Left kidney (tissue), 8 donors: ENCODE measurements at places on chromosomes 1 and 21.

GRCh38 chr1:19007491-19008441 lies 51.3 kb upstream of the IFFO2 start:
- no peak for DNase-seq

GRCh38 chr1:20469406-20470076 lies 16.5 kb downstream of the CAMK2N1 start:
- DNase-seq = no peak

- DNase-seq = no peak
Observed at GRCh38 chr1:77373702-77374101, 91.9 kb downstream of the AK5 start.

DNA sequence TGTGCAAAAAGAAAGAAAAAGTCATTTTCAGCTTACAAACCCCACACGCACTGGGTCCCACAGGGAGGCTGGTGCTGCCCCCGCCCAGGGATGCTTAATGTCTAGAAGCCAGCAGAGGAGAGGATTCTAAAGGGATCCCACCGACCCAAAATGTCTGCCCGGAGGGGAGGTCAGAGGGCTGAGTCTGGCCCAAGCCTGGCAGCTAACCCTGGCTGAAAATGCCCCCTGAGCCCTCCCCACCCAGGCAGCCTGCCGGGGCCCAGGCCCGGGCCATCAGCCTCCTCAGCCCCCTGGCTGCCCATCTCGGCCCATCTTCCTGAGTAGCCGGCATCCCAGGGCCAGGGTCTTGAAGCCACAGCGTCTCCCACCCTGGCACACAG lies 33.5 kb downstream of the ACOT7 start:
- no peak for DNase-seq

DNA sequence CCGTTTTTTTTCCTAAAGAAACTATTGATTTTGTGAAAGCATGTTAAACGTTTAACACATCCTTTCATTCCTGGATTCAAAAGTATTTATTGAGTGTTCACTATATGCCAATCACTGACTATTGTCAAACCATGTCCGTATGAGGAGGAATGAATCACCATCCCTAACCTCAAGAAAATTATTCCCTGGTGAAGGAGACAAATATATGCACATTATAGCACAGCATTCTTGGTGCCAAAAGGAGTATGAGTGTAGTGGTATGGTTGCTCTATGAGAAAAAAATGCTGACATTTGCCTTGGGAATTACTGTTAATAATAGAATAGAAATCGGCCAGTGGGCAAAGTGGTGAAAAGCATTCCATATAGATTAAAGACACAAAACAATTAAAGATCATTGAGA lies 1390.1 kb downstream of the MRPL39 start:
- no peak for DNase-seq

DNA sequence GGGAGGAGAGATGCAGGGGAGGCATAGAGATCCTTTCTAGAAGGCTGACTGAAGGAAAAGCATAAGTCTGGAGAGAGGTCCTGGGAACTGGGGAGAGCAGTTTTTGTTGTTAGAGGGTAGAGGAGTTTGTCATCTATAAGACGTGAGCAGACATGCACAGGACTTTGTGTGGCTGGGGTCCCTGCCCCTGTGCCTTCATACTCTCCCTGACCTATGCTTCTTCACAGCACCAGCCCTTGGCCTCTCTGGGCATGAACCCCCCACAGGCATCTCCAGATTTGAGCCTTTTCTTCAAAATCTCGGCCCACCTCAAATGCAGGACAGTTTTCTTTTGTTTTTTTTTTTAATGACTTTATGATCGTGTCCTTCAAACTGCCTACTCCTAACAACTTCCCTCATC lies 79.9 kb downstream of the EVA1C start:
- DNase-seq = no peak

DNA sequence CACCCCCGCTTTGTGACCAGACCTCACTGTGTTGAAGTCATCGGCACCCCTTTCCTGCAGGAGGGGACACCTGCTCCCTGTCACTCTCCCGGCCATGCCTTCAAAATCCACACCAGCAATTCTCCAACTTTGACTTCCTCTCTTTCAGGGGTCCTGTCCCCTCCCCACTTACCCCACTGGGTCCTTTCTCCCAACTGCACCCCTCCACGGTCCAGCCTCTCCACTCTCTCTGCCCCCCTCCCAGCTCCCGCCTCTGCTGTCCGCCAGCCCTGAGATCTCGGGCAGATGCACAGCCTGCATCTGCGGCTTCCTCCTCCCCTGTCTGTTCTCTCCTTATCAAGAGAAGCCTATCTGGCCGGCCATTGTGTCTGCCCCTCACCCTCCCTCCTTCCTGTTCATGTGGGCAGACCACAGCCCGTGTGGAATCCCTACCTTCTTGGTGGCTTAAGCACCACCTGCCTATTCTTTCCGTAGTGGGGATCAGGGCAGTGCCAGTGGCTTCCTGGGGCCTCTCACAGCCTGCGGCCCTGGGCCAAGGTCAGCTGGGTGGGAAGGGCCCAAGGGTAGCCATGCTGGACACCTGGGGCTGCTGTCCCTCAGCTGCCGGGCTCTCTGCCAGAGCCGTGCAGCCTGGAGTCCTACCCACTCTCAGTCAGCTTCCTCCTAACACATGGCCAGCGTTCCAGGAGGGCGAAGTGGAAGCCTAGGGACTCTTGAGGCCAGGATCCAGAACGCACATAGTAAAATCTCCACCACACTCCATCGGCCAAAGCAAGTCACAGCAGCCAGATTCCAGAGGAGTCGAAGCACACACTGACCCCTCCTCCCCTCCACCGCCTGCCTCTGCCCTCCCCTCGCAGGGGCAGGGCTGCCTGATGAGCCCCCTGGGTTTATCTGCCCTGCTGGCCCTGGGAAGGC lies 5.1 kb upstream of the HES4 start:
- no peak for DNase-seq

DNA sequence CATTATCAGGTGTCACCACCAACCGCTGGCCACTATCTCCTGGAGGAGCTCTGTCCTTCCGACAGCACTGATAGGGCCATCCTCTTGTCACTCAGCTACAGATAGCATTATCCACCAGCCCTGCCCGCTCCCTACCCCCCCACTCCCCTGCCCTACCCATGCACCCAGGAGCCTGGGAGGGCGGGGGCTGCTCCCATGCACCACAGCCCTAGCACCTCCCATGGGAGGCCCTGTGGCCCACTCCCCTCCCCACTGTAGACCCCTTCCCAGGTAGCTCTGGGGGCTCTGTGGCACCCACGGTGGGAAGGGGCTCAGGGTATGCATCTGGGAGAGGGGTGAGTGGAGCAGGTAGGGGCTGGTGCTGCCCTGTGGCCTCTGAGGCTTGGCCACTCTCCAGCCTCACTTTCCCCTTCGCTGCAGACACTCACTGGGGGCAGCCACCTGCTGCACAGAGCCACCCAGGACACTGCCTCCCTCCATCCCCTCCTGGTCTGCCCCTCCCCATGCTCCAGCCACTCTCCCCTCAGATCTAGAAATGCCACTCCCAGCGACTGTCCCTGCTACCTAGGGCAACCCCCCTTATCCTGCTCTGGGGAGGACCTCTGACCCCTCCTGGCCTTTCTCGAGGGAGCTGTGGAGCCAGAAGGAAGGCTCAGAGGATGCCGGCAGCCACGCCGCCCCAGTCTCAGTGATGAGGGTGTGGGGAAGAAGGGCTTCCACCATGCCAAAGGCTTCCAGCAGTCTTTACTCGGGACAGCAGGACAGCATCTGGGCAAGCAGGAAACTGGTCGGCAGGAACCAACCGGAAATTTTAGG lies 58.5 kb downstream of the WNT9A start:
- DNase-seq = no peak

DNA sequence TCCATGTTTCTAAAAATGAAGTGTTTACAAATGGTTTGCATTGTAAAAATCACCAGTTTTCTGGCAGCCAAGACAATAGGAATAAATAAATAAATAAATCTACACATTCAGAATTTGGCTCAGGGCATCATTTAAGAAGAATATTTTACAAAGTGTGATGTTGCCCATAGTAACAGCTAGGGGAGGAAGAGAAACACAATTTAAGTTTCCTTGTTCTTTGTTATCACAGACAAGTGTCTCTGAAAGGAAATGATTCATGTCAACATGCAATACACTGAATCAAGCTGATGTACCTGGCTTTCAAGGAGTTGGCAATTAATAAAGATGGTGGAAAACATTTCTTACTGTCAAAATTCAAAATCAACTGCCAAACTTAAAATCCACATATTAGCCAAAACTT lies 74.7 kb downstream of the LHX8 start:
- DNase-seq = no peak

DNA sequence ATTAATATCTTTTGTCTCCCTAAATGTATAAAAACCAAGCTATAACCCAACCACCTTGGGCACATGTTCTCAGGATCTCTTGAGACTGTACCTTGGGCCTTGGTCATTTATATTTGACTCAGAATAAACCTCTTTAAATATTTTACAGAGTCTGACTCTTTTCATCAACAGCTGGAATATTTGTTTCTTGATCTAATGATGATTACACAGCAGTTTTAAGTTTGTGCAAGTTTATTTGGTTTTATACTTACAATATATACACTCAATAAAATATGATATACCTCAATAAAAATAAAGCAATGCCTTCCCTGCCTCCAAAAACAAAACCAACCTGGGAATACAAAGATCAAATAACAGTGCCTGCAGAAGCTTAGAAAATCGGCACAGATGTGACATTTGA lies 22.0 kb downstream of the LEPR start:
- no peak for DNase-seq

- no peak for DNase-seq
Observed at GRCh38 chr1:116218922-116219321, 107.7 kb downstream of the MAB21L3 start.

GRCh38 chr21:41110664-41111063 lies 57.3 kb upstream of the BACE2 start:
- DNase-seq = no peak
